ENCODE measurements at places on chromosomes 3 and 15.

DNA sequence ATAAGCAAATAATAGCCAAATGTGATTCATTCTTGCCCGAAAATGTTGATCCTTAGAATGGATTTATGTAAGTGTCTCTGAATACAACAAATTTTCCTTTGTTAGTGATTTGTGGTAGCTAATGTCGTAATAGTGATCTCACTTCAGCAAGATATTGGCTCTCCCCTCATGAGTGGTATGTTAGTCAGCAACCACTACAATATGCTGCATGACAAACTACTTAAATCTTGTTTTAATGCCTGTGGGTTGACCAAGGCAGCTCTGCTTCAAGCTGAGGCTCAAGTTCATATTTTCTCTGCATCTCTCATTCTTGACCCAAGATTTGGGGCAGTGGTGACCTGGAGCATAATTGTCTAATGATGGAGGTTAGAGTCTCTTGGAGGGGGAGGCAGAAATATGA, 49.8 kb upstream of the GALNT15 start:
- peak; percentile 100 for DNase-seq

DNA sequence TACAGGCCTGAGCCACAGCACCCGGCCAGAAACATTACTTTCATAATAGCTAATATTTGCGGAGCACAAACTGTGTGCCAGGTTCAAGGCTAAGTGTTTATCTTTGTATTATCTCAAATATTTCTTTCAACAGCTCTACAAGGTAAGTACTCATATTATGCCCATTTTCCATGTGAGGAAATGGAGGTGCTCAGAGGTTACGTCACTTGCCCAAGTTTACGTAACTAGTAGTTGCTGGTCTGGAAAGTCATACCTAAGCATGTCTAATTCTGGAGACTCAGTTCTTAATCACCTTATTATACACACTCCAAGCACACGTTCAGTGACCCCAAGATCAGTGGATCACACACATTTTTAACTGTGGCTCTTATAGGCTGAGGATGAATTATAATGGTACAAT, 177.5 kb downstream of the OXSM start:
- no peak for DNase-seq

DNA sequence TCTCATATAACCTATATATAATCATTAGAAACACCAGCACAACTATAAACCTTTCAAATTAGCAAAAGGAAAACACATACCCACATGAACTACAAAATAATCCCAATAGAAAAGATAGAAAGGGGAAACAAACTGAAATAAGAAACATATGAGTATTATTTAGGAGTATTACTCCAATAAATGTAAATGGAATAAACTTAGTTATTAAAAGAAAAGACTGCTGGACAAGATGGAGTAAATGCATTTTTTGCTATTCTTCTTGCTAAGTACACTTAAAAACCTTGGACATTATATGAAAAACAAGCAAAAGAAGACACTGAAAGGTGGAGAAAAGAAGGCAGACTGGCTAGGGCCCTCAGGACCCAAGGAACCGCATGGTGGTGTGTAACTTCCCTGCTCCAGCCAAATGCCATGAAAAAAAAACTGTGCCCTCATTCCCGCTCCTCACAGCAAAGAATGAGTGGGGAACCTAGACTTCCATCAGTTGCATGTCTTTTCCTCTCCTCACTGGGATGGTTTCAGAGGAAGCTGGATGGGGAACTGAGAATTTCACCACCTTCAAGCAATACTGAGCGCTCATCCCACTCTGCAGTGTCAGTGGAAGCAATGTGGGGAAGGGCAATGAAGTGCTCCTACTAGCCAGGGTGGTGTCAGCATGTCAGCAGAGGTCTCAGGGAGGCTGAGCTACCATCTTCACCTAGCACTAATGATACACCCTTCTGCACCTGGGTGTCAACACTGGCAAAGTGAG, 43.7 kb upstream of the ADAMTS17 start:
- DNase-seq = no peak

DNA sequence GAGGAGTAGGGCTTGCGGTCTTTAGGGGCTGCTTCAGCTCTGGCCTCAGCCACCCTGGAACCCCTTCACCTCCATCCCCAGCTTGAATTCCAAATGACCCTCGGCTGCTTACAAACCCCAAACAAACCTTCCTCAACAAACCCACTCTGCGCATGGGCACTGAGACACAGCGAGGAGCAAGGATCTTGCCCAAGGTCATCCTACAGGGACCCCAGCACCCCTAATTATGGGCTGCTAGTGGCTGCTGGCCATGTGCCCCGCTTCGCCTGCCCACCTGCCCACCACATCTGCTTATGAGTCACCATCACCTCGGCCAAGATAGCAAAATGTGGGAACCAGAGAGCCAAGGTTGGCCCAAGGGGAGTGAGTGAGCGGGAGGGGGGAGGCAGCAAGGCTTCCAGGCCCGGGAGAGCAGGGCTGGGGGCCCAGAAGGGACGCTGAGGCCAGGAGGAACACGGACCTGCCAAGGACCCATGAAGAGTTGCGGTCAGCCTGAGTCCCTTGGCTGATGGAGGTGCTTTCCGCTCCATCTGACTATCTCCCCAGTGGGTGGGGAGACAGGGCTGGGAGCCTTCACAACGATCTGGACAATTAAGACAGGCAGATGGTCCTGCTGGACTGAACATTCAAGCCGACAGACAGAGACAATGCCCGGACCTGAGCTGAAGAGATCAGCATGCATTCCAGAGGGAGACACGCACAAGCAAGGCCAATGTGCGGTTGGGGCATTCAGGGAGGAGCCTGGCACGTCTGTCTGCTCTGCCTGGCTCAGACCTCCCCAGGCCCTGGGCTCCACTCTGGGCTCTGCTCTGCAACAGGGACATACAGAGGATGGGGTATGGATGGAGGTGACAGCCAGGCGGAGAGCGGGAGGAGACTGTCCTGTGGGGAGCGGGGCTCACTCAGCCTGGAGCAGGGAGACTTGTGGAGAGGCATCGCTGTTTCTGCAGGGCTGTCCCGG, 10.8 kb upstream of the GRIP2 start:
- peak; percentile 55 for DNase-seq
